NCI-H1048 (cell line): ENCODE measurements at places on chromosomes 5 and 9.

GRCh38 chr9:135811801-135812200, 95.5 kb downstream of the CAMSAP1 start:
- no peak for DNase-seq

DNA sequence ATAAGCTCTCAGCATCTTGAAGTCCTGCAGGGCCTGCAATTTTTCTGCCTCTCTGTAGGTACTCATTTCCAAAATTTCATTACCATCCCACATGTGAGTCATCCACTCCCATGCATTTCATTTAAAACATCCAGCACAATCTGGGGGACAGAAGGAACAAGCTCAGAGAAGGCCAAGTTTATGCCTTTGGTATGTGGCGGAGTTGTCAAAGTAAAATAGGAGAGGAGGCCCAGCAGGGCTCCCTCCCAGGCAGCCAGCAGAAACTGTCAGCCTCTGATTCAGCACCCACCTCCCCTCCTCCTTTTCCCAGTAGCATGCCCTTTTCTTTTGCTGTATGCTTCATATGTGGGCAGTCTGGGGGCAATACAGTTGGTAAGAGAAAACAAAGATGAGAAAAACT, 126.4 kb upstream of the ZNF366 start:
- no peak for DNase-seq

GRCh38 chr5:143922718-143923117, 110.8 kb downstream of the HMHB1 start:
- DNase-seq = no peak

DNA sequence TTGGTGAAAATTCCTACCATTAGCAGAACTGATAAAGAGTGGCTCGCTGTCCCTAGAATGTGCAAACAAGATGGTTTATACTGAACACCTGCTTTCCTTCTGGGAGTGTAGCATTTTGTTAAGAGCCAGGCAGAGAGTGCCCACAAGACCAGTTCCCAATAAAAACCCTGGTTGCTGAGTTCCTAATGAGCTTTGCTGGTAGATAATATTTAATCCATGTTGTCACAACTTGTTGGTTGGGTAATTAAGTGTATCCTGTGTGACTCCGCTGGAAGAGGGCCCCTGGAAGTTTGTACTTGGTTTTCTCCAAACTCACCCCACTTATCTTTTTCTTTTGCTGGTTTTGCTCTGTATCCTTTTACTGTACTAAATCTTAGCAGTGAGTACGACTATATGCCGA, 39.5 kb upstream of the GOLGA1 start:
- DNase-seq = no peak

- DNase-seq = no peak
These were observed 24.4 kb downstream of the CEMIP2 start for GRCh38 chr9:71743882-71744281.

DNA sequence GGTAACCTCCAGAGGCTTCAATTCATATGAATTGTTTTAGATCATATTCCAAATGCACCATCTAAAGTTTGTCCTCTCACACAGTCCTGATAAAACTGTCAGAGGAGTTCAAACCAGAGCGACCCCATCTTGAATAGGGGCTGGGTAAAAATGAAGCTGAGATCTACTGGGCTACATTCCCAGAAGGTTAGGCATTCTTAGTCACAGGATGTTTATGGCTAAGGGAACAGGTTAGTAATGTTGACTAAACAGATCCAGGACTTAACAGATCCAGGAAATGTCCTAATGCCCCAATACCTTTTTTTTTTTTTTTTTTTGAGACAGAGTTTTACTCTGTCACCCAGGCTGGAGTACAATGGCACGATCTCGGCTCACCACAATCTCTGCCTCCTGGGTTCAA, 192.6 kb upstream of the PRDM9 start:
- no peak for DNase-seq

DNA sequence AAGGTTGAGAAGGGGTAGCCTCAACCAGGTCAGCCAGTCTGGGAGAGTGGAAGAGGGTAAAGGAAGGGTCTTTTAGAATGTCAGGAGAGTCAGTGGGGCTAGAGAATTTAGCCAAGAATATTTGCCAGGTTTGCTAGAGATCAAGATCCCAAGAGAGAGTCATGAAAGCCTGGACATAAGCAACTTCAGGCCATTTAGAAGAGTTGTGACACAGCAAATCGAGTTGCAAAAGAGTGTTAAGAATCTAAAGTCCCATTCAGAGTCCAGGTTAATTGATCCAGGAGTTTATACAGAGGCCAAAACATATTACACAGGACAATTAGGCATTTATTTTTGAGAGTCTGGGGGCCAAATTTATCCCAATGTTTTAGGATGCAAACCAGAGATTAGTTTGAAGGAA, 1260.1 kb upstream of the ACO1 start:
- DNase-seq = no peak

- no peak for DNase-seq
These were observed 42.1 kb downstream of the CXXC5 start for GRCh38 chr5:139690064-139690802.

DNA sequence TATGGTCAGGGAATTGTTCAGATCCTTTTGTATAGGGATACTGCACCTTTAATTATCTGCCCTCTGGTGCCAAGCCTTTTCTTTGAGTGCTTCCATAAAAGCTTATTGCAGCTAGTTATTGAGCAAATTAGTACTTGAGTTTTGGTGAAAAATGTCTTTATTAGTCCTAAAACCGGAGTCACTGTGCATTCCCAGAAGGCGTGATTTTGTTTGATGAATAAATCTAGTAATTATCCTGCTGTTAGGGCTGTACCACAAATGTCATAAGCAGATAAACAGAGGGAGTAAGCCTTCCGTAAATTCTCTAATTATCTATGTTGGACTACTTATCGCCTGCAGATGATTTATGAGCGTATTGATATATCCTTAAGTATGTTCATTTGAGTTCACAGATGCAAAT, 620.7 kb upstream of the ARRDC3 start:
- no peak for DNase-seq

DNA sequence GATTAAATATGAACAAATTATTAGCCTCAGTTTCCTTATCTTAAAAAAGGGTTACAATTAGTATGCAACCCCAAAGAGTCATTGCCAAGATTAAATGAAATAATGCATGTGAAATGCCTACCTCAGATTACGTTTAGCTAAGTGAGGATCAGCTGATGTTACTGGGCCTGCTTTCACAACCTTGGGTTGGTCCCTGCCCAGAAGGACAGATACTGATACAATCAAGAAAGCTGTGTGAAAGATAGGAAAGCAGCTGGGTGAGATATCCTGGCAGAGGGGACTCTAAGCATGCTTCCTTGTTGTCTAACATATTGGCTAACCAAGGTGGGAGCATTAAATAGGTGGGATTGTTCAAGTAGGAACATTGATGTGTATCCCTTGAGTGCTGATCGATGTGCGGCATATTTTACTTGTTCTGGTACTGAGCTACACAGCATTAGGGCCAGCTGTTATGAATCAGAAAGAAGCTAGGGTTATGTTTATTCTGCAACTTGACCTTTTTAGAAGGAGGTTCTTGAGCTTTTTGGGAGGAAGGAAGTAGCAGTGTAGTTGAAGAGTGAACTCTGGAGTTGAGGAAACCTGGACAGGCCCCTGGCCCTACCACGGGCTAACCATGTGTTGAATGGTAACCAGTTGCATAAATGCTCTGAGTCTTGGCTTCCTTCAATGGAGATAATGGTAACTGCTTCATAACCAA, 28.9 kb downstream of the SNX24 start:
- DNase-seq = no peak

- no peak for DNase-seq
These were observed 19.2 kb downstream of the OBP2B start for GRCh38 chr9:133189826-133190225.

- DNase-seq = no peak
These were observed 33.3 kb upstream of the DAPK1 start for GRCh38 chr9:87464110-87464991.

GRCh38 chr5:75928992-75929391, 154.2 kb upstream of the SV2C start:
- no peak for DNase-seq

DNA sequence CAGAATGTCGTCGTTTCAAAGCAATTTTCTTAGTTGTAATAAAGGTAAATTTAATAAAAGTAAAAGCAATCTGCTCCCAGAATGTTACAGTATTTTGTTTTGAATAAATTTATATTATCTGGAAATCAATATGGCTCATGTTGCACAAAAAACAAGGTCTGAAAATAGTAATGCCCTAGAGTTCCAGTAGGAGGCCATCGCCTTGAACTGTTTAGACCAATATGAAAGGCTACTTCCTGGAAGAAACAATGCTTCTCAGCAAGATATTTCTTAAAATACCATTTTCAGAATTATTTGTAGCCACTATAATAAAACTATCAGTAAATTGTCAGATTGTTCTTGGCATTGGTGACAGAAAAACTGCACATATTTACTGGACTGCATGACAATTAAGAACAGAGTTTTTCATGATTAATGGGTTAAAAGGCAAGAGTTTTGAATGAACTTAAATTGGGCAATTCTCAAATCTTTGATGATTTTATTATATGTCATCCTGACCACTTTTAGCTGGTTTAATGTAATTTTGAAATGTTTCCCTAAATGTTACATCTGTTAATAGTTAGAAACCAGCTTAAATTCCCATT, 153.2 kb downstream of the COMMD10 start:
- DNase-seq = no peak

- no peak for DNase-seq
These were observed 1178.6 kb upstream of the CDH10 start for GRCh38 chr5:25823330-25823873.

DNA sequence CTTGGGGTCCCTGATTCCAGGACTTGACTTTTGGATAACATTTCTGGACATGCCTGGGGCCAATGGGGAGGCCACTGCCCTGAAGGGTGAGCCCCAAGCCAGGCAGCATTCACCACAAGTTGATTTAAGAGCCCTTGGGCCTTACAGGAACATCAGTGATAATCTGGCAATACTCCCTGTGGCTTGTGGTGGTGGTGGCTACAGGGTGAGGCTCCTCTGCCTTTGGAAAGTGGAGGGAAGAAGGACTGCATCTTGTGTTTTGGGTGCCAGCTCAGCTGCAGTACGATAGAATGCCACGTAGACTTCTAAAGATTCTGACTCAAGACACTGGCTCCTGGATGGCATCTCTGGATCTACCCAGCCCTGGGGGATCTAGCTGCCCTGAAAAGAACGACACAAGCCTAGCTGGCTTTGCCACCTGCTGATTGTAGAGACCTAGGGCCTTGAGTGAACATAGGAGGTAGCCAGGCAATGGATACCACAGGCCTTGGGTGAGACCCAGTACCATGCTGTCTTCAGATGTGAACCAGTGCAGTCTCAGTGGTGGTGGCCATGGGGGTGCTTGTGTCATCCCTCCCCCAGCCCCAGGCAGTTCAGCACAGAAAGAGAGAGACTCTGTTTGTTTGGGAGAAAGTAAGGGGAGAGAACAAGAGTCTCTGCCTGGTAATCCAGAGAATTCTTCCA, 79.0 kb upstream of the DAP start:
- DNase-seq = no peak

- DNase-seq = no peak
These were observed 81.2 kb downstream of the ROR2 start for GRCh38 chr9:91868732-91869391.

DNA sequence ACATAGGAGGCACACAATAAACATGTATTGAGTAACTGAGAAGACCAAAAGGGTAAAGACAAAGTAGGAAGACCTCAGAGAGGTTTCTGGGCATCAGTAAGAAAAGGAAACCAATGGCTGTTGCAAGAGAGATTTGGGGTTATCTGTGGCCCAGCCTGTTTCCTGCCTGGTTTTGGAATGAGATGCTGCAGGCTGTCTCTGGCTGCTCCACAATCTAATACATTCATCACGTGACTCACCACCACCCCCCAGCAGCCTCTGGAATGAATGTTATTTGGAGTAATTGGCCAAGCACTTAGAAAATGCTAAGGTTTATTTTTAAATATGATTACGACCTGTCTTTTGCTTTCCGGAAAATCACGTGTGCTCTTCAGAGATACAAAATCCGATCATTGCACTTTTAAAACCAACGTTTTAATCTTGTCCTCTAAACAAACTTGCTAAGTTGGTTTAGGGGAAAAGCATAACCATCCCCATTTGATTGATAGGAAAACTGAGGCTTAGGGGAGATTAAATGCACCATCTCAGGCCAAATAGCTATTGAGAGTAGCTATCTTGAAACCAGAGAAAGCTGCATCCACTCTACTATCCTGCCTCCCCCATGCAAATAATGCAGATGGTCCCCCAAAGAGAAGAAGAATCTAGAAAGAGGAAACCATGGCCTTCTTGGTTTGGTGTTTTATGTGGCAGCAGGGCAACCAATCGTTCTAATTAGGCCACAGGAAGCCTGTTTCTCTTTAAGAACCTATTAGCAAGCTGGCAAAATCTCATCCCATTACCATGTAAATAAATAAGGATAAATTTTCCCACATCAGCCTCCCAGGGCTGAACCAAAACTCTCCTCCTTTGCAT, 151.8 kb upstream of the ADRA1B start:
- no peak for DNase-seq

DNA sequence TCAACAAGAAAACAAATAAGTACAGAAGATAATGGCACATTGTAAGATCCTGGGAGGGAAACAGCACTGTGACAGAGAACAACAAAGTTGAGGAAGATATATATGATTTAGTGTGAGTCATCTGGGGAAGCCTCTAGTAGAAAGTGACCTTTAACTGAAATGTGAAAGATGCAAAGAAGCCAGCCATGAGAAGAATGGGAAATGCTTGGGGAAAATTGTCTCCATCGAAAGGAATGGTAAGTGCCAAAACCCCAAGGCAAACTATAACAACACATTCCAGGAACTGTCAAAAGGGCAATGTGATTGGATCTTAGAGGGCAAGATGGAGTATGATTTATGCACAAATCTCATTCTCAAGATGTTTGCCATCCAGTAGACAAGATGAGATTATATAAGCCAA, 537.8 kb upstream of the BRINP1 start:
- DNase-seq = no peak

DNA sequence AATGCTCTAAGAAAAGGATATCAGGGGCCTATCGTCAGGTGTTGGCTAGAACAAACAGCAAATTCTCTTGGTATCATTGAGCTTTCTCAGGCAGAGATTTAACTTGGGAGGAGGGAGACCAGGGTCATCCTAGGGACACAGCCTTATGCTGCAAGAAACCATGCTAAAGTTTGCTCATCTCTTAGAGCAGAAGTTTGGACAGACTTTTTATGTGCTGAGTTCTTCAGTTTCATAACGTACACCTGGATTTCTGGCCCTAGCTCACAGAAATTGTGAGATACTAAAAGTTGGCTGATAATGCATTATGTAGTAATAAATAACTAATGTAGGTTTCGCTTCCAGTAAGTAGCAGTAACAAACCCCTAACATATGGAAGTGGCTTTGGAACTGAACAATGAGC, 1359.8 kb upstream of the CDH9 start:
- no peak for DNase-seq

DNA sequence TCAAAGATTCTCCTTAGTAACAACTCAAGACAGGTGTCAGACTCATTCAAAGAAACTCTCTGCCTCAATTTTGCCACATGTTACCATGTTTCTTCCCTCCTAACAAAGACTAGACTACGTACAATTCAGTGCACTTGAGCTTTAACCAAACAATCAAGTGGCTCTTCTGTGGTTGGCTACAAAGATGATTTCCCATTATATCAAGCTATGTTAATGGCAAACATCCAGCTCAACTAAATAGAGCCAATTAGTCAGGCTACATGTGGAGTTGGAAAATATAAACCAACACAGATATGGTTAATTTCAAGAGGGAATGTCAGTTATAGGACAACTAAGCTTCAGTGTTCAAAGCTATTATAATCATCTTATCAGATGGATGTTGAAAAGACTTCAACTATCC, 29.2 kb upstream of the ADRA1B start:
- DNase-seq = no peak
